Peyer's patch (tissue), 4 donors: ENCODE measurements at places on chromosomes 13 and 19. TPM values are rescaled to one million over a fixed set of nuclear protein-coding genes. Genes with fewer than 3 reads are reported as not detected.

GRCh38 chr13:33797622-33798021, 20.3 kb upstream of the RFC3 start:
- no peak for DNase-seq
- no peaks in the 10 kb centered on the region for H3K36me3 ChIP-seq
- H3K27ac ChIP-seq = no peak overlapping the region
- no peak overlapping the region for H3K4me3 ChIP-seq
- H3K4me1 ChIP-seq = peaks cover 3% of the 10 kb centered on the region

DNA sequence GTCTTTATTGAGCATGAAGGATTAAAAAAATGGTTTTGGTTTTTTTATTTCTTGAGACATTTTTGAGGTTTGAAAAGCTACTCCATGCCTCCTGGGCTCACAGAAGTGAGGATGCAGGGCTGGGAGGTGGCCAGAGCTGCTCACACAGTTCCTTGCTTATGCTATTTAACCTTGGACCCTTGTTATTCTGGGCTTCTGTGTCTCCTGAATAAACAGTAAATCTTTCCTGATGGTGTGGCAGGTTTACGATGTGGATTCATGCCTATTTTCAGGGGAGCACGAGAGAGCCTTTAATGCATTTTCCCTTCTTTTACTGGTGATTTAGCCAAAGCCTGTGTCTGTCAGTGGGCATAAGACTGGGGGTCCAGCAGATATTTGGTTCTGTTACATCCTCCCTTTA, 34.3 kb upstream of the PCDH8 start:
- H3K27ac ChIP-seq = no peak overlapping the region
- H3K27me3 ChIP-seq = no peaks in the 10 kb centered on the region
- H3K4me3 ChIP-seq = no peak overlapping the region
- no peaks in the 10 kb centered on the region for H3K4me1 ChIP-seq

- H3K4me3 ChIP-seq = no peak overlapping the region
- no peaks in the 10 kb centered on the region for H3K36me3 ChIP-seq
- DNase-seq = no peak
- no peak overlapping the region for H3K27ac ChIP-seq
- H3K4me1 ChIP-seq = no peaks in the 10 kb centered on the region
- no peaks in the 10 kb centered on the region for H3K27me3 ChIP-seq
Measured at GRCh38 chr19:12703046-12703445, 6.6 kb upstream of the FBXW9 start.

DNA sequence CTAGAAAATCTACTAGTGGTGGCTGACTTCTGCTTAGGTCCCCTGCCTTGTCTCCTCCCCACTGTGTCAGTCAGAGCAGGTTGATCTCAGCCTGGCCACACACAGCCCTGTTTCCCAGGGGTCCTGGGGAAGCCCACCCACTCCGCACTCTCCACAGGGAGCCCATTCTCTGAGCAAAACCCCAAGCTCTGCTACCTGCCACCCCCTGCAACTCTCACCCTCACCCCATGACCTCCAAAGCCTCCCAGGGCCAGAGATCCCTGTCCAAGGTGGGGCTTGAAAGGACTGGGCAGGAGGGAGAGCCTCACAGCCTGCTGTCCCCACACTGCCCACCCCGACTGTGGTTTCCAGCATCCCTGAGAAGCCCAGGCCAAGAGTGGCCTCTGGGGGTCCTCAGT, 58.8 kb upstream of the ZNF536 start:
- H3K36me3 ChIP-seq = no peaks in the 10 kb centered on the region
- DNase-seq = peak; percentile 21
- no peaks in the 10 kb centered on the region for H3K27me3 ChIP-seq
- no peak overlapping the region for H3K27ac ChIP-seq
- no peak overlapping the region for H3K4me3 ChIP-seq

The GSX1 gene
- total RNA-seq = not detected
